ENCODE measurements at places on chromosomes 5 and 9.

DNA sequence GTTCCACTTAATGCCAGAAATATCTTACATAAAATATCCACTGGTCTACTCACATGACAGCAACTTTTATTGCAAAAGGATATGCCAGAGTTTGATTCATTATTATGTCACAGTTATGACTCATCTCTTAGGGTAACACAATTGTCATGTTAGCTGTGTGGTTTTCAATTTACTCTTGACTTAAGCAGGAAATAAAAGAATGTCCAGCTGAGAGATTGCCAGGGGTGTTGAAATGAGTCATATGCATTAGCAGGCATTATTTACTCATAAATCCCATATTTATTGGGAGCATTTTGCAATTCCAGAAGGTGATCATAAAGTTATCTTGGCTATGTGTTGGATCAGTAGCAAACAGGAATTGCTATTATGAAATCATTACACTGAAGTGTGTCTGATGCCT, 1164.6 kb upstream of the CDH18 start:
- DNase-seq, result no peak

GRCh38 chr5:74457876-74458275, 182.7 kb downstream of the ENC1 start:
- DNase-seq, result no peak

DNA sequence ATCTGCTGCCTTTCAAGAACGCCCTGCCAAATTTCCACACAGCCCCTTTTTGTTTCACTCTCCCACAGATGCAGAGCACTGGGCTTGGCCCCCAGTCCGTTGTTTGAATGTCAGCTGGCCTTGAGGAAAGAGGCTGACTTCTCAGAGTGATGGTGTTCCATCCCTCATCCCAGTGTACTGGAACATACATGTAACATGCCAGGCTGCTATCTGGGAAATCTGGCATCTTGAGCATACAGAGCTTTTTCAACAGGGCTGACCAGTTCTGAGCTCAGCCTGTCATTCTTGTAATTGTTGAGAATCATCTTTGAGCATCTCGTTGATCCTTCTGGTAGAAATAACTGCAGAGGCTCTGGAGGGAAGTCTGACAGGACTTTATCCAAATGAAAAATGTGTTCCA, 2.8 kb downstream of the GALNT10 start:
- no peak for DNase-seq

DNA sequence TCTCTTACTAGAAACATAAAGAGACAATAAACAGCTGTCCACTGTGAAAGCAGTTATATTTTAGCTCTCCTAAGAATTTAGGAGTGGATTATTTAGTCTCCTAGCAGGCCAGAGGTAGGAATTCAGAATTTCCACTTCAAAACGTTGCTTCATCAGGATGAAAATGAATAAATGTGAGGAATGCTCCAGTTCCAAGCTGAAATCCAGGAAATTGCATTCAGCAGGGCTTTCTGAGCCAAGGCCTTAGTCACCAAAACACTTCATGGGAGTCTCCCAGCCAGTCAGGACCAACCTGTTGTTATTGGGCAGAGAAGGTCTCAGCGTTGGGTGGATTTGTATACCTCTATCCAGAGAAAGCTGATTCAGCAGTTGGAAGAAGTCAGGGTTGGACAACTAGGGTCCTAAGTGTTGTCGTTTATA, 1040.3 kb downstream of the TLE1 start:
- no peak for DNase-seq

- DNase-seq, result no peak
Observed at GRCh38 chr5:79694652-79695051, 5.0 kb downstream of the CMYA5 start.

DNA sequence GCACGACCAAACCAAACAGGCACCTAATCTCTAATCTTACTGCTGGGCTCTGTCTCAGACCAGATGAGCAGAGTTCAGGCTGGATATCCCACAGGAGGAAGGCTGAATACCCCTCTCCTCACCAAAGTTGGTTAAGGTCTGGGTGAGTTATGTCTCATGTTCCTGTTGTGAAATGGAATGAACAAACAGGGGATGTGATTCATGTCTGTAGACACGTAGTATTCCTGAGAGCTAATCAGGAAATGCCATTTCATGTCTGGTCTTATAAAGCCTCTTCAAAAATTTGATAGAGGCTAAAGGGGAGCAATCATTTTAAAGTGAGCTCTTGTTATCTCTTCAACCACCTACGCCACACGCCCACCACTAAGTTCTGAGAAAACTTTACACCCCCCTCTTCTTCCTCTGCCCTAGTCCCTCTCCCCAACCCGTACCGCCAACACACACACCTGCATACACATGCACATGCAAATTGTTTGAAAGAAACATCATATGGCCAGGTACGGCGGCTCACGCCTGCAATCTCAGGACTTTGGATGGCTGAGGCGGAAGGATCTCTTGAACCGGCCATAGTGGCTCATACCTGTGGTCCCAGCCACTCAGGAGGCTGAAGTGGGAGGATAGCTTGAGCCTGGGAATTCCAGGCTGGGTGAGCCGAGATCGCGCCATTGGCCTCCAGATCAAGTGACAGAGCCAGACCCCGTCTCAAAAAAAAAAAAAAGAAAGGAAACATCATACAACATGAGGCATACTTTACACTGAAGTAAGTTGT, 69.8 kb upstream of the RAI14 start:
- no peak for DNase-seq

GRCh38 chr9:2228641-2229040, 213.5 kb downstream of the SMARCA2 start:
- no peak for DNase-seq

GRCh38 chr9:35906923-35907699, 1.1 kb downstream of the HRCT1 start:
- no peak for DNase-seq
